ENCODE measurements at places on chromosomes 2 and 18.
A peak's percentile ranks its signal among the peaks of the same experiment; 100 is the strongest.

DNA sequence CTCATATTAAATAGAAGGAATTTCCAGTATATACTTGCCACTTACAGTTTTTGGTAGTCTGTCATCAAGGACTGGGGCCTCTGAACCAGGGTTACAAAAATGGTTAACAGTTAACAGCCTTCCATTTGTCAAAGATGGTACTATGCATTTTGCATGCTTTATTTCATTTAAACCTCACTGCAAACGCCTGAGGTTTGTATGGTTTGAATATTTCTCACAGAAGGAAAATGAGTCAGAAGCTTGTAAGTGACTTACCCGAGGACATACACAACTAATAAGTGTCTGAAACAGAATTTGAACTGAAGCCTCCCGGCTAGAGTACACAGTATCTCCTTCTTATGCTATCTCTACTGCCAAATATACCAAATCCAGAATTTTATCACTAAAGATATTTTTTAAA is 1593.5 kb upstream of the ACVR2A start:
- no peak for DNase-seq

DNA sequence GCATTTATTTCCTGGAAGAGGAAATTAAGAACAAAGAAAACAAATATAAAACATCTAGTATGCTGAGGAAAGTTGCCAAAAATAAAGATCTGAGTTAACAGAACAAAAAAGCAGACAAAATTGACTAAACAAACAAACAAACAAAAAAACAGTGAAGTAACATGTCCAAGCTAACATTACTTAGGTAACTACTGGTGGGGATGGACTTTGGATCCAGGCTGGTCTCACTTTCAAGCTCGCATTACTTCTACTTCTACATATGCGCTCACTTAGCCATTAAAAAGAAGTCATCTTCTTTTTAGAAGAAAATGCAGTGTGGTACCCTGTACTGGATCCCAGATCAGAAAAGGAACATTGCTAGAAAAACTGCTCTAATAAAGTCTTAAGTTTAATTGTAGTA is 358.9 kb downstream of the NCKAP5 start:
- DNase-seq, result no peak

DNA sequence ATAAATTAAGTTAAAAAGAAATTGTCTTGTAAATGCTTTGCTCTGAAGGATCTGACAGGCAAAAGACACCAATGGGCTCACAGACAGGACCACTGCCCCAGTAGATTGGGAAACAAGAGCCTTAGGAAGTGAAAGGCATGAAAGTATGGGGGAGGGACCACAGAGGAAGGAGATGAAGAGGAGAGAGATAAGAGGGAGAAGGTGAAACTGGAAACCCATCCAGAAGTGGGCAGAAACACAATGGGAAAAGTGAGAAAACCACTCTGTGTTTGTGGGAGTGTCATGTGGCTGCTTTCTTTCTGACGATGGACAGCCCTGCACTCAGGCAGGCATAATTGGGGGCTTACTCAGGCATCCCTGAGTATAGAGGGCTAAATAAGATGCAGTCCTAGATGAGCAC is 101.5 kb upstream of the STON1 start:
- no peak for DNase-seq

DNA sequence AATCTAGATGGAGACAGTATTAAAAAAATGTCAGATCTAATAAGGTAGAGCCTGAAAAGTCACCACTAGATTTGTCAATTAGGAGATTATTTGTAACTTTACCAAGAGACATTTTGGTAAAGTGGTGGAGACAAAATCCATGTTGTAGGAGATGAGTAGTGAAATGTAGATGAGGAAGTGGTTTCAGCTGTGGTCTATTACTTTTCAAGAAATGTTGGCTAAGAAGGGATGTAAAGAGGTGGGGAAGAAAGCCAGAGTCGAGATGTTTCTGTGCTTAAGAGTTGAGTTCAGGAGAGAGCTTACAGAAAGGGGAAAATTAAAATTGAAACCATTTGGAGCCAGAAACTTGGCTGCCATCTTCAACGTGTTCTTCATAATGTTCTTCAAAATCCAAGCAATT is 22.2 kb downstream of the ACVR2A start:
- DNase-seq, result no peak

GRCh38 chr2:85578243-85579180 is 1.1 kb downstream of the VAMP8 start:
- DNase-seq, result no peak

- no peak for DNase-seq
Measured at GRCh38 chr2:211944572-211944971, 594.0 kb downstream of the ERBB4 start.

DNA sequence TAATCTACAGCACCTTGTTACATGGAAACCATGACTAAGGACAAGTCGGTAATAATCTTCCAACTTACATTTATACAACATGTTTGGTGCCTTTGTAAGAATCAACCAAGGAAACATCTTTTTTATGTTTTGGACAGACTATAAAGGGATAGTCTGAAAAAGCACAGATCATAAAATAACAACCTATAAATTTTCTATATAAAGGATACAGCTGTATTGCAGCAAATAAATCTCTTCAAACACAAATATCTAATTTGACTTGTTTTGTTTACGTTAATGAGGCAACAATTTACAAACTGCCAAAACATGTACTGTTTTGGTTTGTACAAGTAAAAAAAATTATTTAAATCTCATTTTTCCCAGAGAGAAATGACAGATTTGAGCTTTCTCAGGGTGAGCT is 92.5 kb downstream of the SRBD1 start:
- DNase-seq, result no peak

- DNase-seq, result peak; percentile 50
Measured at GRCh38 chr2:85905187-85905666, 16.4 kb upstream of the ST3GAL5 start.

DNA sequence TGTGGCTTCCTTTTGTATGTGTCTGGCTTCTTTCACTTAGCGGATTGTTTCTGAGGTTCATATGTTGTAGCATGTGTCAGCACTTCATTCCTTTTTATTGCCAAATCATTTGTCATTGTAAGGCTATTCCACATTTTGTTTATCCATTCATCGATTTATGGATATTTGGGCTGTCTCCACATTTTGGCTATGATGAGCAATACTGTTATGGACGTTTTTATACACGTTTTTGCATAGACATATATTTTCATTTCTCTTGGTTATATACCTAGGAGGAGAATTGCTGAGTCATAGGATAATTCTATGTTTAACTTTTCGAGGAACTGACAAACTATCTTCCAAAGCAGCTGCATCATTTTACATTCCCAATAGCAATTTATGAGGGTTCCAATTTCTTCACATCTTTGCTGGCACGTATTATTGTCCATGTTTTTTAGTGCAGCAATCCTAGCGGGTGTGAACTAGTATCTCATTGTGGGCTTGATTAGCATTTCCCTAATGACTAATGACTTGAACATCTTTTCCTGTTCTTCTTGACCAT is 48.1 kb upstream of the TBC1D8 start:
- no peak for DNase-seq

DNA sequence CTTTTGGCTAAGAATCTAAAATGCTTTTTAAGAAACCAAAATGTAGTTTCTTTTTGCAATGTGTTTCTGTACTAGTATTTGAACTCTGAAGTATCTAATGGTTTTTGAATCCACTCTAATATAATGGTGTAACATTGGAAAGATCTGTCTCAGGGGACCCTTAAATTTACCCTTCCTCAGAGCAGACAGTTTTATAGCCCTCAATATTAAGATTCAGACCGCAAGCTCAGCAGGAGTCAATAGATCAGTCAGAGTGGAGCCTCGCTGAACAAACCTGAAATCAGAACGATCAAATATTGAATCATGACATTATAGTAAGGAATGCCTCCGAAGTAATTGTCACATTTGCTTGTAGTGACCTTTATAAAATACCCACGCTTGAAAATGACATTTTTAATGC is 18.3 kb downstream of the SGPP2 start:
- no peak for DNase-seq

DNA sequence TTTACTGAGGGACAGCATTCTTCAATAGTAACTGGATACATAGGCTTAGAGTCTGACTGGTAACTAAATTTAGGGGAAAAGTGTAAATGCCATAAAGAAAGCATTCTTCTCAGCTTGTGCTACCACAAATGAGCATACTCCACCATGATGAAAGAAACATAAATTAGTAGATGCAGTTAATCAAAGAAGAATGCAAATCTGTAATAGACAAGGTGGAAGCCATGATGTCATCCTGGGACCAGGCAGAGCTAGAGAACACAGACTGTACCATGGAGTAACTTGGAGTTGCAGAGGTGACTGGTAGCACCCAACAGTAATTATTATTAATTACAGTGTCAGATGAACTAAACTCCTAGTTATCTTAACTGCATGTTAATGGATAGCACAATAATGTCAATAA is 51.7 kb downstream of the RBKS start:
- DNase-seq, result no peak

DNA sequence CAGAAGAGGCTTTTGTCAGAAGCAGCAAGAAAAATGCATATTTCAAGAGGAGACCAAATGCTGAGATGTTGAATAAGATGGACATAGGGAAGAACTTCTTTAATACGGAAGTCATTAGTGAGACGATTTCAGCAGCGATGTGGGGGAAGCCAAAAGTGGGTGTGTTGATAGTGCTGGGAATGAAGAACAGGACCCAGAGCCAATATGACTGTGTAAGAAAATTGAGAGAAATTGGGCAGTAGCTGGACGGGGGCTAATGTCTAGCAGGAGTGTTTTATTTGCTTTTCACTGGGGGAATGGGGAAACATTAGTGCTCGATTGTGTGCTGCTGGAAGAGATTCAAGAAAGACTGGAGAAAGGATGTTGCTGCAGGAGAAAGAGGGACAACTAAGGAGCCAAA is 788.7 kb upstream of the KLHL29 start:
- no peak for DNase-seq

GRCh38 chr2:223835701-223836532 is 1.5 kb downstream of the AP1S3 start:
- DNase-seq, result no peak

GRCh38 chr2:202377207-202377761 is 1.2 kb downstream of the BMPR2 start:
- no peak for DNase-seq

DNA sequence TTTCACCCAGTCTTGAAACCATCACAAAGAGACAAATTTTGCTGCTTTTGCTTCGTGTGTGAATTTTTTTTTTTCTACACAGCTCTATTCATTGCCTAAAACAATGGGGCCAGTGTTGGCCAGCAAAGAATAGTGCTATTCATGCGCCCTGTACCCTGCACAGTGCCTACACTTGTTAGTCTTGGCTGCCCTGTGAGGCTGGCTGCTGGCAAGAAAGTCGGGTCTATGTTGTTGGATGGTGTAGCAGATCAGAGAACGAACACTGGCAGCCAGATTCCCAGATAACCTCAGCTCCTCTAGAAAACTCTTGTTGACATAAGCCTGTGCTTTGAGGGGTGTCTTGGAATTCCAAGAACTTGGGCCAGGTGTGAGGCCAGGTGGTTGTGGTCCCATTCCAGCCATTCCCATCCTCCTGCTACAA is 455.7 kb upstream of the TCF4 start:
- DNase-seq, result no peak

DNA sequence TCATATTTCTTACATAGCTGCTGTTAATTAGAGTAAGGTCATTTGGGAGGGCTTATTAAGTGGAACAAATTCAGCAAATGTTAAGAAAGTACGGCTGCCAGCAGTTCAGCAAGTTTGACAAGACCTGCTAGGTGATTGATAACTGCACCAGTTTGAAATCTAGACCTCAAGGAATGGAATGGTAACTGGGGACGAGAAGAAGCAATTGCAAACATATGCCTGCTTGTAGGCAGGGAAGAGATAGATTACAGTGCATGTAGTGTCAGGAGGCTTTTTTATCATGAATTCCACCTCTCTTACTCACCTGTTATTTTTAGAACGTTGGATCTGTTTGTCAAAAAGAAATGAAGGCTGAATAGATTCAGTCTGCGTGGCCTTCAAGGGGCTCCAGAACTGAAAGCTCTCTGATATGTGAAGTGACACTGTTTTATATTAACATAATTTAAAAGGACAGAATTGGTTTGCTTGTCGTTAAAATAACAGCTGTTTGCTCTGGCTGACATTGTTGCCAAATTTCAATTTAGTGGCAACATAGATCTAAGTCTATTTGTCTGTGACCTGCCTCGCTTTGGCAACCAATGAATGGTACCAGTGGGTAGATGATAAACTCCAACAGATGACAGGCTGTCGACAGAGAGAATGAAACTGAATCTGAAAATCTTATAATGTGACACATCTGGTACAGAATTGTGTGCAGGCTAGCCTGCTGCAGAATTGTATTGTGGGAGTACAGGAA is 199.3 kb downstream of the ZNF407 start:
- DNase-seq, result peak; percentile 68

GRCh38 chr2:131408207-131408606 is 44.2 kb upstream of the RAB6D start:
- DNase-seq, result no peak

- DNase-seq, result no peak
Measured at GRCh38 chr2:162166745-162167144, 14.7 kb upstream of the GCG start.

- DNase-seq, result no peak
Measured at GRCh38 chr2:166067229-166067628, 60.6 kb downstream of the SCN1A start.

DNA sequence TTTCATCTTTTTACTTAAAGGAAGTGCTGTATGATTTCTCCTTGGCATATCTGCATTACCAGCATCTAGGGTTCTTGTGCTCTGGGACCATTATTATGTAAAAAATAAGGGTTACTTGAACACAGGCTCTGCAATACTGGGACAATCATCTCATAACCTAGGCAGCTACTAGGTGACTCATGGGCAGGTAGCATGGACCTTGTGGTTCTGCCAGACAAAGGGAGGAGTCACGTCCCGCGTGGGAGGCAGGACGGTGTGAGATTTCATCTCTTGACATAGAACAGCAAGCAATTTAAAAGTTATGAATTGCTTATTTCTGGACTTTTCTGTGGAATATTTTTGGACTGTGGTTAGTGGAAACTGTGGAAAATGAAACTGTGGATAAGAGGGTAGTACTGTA is 34.1 kb downstream of the ASAP2 start:
- no peak for DNase-seq

GRCh38 chr18:5419601-5420000 is 124.1 kb upstream of the ZBTB14 start:
- no peak for DNase-seq

DNA sequence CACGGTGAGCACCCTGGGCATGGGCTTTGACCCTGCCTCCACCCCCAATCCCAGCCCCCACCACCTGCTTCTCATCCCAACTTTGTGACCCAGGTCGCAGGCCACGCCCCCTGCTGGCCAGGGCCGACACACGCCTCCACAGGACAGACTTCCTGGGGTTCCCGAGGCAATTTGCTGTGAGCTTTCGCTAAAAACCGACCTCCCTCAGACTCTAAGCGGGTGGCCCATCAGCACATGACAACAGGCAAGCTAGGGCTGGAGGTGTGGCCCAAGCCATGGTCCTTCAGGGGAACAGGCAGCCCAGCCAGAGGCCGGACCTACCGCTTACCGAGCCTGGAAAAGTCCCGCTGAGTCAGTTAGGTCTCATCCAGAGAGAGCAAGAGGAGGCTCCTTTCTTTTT is 31.9 kb downstream of the C1QL2 start:
- DNase-seq, result peak; percentile 35

- DNase-seq, result no peak
Measured at GRCh38 chr2:7207631-7208030, 290.4 kb downstream of the RNF144A start.
